NCI-H2171 treated with DMSO at 0.1 percent for 48 hours (cell line): ENCODE measurements at places on chromosomes 1 and 21.

- no peak for DNase-seq
These were observed 23.0 kb upstream of the PIGC start for GRCh38 chr1:172466795-172467407.

DNA sequence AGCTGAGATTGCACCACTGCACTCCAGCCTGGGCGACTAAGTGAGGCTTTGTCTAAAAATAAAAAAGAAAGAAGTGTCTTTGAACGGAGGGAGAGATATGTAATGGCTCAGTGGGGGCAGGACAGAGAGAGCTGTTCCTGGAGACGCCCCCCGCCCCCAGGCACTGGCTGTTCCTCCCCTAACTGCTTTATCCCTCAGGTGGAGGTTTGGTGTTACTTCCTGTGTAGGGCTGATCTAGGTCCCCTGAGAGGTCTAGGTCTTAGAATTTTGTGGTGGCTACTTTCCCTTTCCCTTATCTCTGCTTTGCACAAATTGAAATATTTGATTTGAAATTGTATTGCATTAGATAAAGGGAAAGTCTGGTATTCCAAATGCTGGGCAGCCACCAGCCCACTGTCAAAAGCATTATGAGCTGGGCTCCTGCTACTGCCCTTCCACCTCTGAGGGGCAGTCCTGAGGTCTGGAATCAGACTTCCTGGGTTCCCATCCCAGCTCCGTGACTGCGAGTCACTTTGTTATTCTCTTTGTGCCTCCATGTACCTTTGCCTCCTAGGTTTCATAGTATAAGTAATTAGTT lies 134.8 kb upstream of the KIF26B start:
- DNase-seq, result no peak

DNA sequence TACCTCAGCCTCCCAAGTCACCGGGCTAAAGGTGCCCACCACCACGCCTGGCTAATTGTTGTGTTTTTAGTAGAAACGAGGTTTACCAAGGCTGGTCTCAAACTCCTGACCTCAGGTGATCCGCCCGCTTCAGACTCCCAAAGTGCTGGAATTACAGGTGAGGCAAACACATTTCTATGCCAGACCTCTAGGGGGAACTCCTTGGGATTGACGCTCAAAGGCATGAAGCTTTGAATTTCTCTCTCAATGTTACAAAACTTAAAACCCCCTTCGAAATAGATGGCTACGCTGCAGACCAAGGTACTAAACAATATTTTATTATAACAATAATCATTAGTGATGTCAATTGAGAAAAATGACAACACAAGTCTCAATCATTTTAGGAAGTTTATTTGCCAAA lies 330.0 kb downstream of the SETD4 start:
- DNase-seq, result no peak

- no peak for DNase-seq
These were observed 20.5 kb downstream of the TEX38 start for GRCh38 chr1:46691997-46692790.

GRCh38 chr1:87450615-87451209 lies 122.0 kb downstream of the LMO4 start:
- no peak for DNase-seq

DNA sequence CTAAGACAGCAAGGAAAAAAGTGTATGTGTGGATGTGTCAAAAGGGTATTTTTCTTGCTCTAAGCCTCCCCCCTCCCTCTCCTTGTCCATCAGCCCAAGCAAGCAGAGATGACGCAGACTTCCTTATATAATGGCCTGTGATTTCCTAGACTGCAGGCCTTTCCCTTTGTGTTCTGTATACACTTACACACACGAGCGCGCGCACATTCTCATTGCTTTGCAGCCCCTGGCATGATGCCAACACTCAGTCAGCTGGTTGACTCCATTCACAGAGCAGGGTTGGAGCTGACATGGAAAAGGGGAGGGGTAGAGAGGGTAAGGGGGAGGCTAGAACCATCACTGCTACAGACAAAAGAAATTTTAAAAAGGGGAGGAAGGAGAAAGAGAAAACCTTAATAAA lies 41.8 kb downstream of the GATAD2B start:
- DNase-seq, result peak; percentile 98
